ENCODE measurements at places on chromosomes 6 and 20.

GRCh38 chr20:8435285-8436035 lies 303.4 kb downstream of the PLCB1 start:
- no peak for DNase-seq

- no peak for DNase-seq
Measured at GRCh38 chr6:84953111-84953755, 188.8 kb upstream of the TBX18 start.

GRCh38 chr20:57829805-57830514 lies 120.1 kb upstream of the PMEPA1 start:
- no peak for DNase-seq

DNA sequence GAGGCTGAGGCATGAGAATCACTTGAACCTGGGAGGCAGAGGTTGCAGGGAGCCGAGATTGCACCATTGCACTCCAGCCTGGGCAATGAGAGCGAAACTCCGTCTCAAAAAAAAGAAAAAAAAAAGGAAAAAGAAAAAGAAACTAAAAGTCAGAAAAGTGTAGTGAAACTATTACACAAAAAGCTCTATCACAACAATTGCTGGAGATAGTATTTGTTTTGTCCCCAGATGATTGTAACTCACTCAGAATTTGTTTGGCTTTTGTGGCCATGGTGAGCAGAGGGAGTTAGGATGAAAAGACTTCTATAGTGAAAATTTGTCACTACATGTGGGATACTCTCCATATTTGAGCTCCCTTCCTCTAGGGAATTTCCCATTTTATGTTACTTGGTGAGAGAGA lies 5.2 kb upstream of the GOPC start:
- DNase-seq, result no peak

- DNase-seq, result no peak
Measured at GRCh38 chr20:44170816-44171410, 16.1 kb downstream of the JPH2 start.

- DNase-seq, result no peak
Measured at GRCh38 chr6:165186041-165186440, 123.4 kb downstream of the C6orf118 start.

DNA sequence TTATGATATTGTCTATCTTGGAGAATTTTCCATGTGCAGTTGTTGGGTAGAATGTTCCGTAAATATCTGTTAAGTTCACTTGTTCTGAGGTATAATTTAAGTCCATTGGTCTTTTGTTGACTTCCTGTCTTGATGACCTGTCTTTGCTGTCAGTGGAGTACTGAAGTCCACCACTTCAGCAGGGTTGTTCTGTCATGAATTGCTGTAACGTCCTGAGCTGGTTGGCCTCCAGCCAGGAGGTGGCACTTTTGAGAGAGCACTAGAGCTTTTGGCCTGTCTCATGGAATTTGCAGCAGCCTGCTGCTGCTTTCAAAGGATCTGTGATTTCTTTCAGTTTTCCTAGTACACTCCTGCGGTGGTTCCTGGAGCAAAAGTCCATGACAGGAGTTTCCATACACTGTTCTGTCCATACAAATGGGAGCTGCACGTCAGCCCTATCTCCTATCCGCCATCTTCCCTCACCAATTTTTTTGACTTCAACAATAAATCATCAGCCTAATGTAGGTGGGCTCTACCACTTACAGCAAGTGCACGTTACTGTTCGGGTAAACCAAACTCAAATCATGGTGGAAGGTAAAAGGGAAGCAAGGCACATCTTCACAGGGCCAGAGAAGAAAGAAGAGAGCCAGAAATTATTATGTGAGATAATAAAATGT lies 46.9 kb upstream of the TRERF1 start:
- DNase-seq, result no peak

DNA sequence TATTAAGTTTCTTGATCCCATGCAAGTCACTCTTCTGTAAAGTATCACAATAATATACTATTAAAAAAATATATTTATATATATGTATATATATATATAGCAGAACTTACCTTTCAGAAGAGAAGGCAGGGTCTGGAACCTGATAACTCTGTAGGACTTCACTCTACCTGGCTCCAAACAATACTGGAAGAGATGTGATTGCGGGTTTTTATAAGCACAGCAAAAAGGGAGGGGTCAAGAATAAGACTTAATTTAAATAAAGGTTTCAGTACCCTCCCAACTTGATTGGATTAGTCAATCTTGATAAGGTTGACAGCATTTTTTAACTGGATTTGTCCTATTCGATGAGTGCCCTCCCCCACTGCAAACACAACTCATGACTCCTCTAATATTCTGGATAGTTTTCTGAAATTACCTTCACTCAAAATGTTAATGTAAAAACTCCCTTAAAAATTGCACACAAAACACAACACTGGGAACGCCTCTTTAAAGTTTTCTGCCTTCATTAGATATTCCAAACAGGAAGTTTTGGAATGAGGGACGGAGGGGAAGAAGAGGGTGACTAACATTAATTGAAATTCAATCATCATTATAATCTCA lies 4.0 kb upstream of the ZNF217 start:
- DNase-seq, result no peak

- no peak for DNase-seq
Measured at GRCh38 chr6:113881478-113881980, 24.4 kb downstream of the MARCKS start.

DNA sequence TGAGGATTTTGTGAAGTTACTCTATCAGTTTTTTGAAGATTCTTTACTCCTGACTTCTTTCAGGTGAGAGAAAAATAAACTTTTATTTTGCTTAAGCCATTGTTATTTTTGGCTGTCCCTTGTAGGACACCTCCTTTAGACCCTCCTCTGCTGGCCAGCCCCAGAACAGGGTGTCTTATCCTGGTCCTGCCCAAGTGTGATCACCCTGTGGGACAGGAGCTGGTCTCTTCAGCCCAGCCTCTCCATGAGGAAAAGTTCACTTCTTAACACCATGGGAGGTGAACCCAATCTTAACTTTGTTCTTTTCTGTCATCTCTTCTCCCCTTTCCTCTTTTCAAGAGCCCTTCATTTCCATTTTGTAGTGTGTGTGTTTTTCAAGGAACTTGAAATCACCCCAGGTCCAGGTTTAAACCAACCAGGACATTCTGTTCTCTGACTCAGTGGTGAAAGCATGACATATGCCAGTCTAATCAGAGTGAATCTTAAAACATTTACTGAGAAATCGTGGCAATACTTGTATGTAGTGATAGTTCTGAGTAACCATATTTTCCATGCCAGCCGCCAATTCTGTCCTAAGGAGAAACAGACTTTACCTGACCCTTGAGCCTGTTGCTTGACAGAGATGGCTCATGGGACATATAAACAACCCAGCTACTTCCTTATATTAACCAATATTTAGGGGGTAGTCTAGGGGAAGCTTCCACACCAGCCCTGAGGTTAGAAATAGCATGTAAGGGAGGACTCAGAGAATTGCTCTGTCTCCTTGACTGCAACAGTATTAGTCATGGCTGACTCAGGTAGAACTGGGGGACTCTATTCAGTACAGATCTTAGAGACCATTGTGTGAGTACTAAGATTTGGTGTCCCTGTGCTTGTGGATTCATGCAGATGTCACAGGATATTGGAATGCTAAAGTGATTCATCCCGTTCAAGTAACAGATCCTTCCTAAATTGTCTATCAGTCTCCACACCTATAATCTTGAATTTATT lies 48.8 kb downstream of the FLRT3 start:
- no peak for DNase-seq

GRCh38 chr20:43383026-43383795 lies 74.5 kb upstream of the SRSF6 start:
- no peak for DNase-seq

DNA sequence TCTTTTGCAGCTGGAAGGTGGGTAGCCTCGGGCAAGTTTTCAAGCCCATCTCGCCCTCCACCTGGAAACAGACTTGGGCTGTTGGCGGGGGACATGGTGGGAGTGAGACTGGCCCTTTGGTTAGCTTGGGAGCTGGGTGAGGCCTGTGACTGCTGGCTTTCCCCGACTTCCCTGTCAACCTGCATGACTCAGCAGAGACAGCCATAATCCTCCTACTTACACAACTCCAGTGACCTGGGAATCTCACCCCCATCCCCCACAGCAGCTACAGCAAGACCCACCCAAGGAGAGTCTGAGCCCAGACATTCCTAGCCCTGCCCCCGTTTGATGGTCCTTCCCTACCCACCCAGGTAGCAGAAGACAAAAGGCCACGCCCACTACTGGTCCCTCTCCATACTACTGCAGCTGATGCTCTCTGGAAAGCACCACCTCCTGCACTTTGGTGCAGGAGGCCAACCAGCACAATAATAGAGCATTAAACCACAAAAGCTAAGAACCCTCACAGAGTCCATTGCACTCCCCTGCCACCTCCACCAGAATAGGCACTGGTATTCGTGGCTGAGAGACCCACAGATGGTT lies 188.4 kb downstream of the TRDN start:
- no peak for DNase-seq

- no peak for DNase-seq
Measured at GRCh38 chr6:108638993-108639392, 78.3 kb downstream of the FOXO3 start.

GRCh38 chr20:15949391-15949790 lies 623.9 kb downstream of the KIF16B start:
- DNase-seq, result no peak

DNA sequence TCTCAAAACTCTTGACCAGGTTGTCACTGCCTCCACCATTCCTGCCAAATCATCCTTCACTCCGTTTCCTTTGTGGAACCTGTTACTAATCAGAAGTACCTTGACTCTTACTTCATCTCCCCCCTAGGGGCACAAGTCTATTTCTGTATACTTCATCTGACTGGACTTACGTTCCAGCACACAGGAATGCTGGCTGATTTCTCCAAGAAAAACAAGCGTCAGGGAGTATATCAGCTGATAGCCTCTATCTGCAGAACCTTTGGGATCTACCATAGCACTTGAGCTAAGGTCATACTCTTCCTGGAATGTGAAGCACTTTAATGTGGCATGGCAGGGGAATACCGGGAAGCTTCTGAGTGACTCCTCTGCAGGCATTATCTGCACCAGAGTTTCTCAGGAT lies 178.1 kb upstream of the MOCS1 start:
- no peak for DNase-seq

DNA sequence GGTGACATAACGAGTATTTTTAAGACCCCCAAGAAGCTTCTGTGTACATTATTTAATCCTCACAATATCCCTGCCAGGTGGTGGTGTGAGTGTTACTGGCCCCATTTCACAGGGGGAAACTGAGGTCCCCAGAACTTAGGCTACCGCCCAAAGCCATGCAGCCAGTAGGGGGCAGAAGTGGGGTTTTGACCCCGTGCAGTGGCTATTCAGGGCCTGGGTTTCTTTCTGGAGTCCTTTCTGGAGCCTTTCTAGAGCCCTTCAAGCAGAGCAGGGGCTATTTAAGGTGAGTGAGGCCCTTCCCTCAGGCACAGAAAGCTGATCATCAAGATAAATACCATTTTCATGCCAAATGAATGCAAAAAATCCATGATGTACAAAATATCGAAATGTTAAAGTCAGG lies 59.0 kb downstream of the CTCFL start:
- DNase-seq, result no peak

DNA sequence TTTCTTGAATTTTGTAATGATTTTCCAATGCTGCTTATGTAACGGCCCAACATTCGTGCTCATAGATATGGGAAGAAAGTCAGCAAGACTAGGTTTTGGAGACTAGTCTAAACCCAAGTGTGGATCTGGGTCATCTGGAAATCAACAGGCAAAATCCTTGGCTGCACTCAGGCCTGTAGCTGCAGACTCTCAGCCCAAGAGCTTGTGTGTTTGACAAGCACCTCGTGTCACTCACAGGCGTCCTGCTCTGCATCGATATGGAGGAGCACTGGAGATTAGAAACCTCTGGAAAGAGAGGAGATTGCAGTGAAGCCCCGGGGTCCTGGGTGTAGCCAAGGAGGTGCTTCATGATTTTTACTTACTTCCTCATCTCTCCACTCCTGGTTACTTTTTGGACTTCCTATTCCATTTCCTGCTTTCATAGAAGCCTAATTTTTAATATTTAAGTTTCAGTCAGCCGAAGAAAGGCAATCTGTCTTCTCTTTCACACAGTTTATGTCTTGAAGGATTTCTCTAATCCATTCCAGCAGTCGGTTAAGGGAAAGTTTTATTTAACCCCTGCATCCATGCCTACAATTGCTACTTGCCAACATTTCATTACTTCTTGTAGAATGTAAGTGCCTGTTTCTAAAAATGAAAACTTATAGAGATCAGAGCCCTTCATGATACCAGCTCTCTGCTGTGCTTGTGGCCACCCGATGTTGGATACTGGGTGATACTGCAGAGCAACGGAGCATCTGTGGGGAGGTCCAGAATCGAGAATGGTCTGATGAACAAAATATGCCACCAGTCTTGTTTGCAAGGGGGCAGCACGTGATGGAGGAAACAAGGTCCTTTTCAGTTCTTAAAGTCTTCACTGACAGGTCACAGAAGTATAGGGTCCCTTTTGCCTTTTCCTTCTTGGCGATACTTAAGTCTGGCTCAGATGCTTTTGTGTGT lies 296.3 kb downstream of the QKI start:
- DNase-seq, result no peak
